Amniotic stem cell (primary cell): ENCODE measurements at places on chromosomes 5 and 9.

GRCh38 chr9:117733465-117733864, 29.3 kb downstream of the TLR4 start:
- no peak for DNase-seq

DNA sequence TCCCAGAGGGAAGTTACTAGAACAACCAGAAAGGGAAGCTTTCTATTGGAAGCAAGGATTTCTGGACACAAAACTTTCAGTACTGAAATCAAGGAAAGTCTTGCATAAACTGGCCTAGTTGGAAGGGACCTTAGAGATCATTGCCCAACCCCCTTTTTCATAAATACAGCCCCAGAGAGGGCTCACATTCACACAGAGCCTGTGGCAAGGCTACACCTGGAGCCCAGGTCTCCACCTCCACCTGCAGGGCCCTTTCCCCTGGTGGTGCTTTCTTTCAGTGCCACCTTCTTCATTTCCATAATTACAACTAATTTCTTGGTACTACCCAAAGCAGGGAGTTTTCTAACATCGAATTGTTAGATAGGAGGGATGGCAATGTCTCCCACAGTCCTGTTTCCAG, 85.7 kb downstream of the ADRB2 start:
- no peak for DNase-seq

GRCh38 chr9:128118971-128119665, 8.4 kb downstream of the PTGES2 start:
- DNase-seq = no peak

GRCh38 chr5:50704730-50705129, 38.3 kb downstream of the PARP8 start:
- DNase-seq = no peak

- no peak for DNase-seq
These were observed 81.1 kb downstream of the EGFLAM start for GRCh38 chr5:38339446-38339845.
